Fibroblast of the aortic adventitia (primary cell): ENCODE measurements at places on chromosomes 5 and 9. TPM values are rescaled to one million over a fixed set of nuclear protein-coding genes. Genes with fewer than 3 reads are reported as not detected.

SLC34A1 gene
- not detected in 2 replicates for total RNA-seq

BRD9 gene
- total RNA-seq, result 26.8 and 119 TPM in 2 replicates

BNC2 gene
- total RNA-seq, result 48.7 and 53.3 TPM in 2 replicates

PCDHGB6 gene
- 3.8 and 5.8 TPM in 2 replicates for total RNA-seq

CLIC3 gene
- total RNA-seq, result 4.3 and 5.2 TPM in 2 replicates

MYORG gene
- total RNA-seq, result 0.90 and 1.3 TPM in 2 replicates
